ENCODE measurements at places on chromosomes 1 and 21. TPM values are rescaled to one million over a fixed set of nuclear protein-coding genes. Genes with fewer than 3 reads are reported as not detected.

DNA sequence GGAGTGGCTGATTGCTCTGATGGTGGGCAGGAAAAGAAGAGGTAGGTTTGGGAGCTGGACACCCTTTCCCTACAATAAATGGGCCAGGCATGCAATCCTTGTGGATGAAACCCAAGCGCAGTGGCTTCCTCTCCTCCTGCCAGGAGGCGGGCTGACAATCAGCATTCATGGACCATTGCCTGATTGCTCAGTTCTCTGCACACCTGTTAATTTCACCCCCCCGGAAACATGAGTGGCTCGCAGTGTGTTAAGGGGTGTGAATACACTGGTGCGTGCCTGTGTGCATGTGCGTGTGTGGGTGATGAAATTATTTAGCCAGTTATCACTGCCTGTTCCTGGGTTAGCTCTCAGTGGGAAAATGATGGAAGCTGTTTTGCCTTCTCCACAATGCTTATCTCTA, 310.7 kb downstream of the PCP4 start:
- no peak for DNase-seq

- no peak for DNase-seq
Observed at GRCh38 chr1:45787905-45788304, 15.5 kb upstream of the MAST2 start.

Gene CRB1
- 0.16 TPM for total RNA-seq

DNA sequence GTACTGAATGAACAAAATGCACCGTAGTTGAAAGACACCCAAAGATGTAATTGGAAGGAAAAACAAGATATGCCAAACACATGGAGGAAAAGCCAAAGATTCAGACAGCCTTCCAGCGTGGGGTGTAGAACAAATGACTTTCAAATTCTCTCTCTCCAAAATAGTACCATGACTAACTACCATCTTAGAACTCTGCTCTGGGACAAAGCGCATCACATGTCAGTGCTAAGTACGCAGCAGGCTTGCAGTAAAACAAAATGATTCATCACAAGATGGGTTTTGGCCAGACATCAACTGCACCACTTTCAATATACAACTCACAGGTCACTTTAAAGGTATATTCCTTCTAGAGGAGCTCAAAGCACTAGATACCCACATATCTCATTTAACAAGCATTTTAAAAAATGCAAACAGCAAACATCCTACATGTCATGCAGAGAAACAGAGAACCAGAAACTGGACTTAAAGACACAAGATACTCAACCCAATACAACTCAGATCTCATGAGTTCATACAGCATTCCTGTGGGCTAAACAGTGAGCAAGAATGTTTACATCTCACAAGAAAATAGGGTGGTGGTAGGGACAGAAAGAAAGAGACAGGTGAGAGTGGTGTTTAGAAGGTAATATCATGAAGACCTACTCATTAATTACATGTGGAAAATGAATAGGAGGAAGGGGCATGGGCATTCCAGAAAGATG, 75.7 kb downstream of the BCAR3 start:
- no peak for DNase-seq

- DNase-seq, result no peak
Observed at GRCh38 chr21:45898781-45899180, 82.8 kb upstream of the COL6A1 start.

- no peak for DNase-seq
Observed at GRCh38 chr1:192538407-192539296, 36.9 kb upstream of the RGS1 start.

DNA sequence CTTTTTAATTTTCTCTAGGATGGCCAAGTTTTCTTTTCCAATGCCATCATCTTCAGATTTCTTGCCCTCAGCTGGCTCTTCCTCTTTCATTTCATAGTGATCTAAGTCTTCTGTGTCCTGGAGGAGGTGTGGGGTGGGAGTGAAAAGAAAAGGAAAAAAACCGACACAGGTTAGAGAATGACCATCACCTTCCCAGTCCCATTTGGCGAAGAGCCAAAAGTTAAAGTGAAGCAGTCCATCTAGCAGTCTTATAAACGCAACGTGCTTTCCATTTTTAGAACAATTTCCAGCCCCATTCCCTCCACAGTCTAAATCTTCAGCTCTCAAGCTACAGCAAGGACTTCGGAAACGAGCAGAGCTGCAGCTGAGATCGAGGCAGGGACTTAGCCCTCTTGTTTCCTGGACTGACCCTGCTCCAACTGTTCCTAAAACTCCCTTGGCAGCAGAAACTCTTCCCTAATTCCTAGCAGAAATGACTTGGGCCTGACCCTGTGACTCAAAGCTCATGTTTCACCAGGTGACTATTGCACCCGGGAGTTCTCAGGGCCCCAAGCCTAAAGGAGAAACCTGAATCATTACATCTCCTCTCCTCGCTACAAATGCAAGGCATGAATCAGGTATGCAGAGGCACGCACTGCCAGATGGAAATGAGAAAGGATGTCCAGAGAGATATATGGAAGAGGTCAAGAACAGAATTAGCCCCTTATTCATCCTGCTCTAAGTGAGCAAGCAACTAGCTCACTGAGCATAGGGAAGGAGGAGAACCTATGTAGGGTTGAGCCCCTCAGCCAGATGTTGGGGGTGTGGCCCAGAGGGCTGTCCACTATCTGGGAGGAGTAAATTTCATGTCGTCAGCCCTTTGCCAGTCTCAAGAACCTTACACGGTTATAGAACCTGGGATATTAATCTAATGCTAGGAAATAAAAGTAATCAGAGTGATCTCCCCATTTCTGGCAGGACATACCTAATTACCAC, 5.1 kb downstream of the UBE2Q1 start:
- DNase-seq, result no peak

GRCh38 chr1:200473698-200474371, 64.0 kb upstream of the ZNF281 start:
- DNase-seq, result no peak

Gene KIAA1614
- total RNA-seq, result 6.4 TPM

DNA sequence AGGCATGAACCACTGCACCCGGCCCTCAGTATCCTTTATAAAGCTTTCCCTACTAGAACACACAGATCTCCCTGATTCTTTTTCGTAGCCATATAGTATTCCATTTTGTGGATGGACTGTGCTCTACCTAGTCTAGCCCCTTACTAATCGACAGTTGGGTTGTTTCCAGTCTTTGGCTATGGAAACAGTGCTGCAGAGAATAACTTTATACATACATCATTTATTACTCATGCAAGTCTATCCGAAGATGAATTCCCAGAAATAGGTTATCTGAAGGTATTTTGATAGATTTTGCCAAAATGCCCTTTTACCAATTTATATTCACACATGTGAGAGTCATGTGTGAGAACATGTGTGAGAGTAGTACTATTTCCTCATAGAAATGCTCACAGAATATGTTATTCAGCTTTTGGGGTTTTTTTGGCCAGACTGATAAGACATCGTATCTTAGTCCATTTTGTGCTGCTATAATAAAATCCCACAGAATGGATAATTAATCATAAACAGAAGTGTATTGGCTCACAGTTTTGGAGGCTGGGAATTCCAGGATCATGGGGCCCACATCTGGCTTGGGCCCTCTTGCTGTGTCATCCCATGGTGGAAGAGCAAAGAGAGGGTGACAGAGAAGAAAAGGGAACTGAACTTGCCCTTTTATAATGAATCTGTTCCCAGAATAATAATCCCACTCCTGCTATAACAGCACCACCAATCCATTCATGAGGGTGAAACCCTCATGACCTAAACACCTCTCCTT, 17.3 kb upstream of the FGR start:
- DNase-seq, result no peak

- no peak for DNase-seq
Observed at GRCh38 chr1:88979054-88979748, 13.2 kb downstream of the KYAT3 start.

DNA sequence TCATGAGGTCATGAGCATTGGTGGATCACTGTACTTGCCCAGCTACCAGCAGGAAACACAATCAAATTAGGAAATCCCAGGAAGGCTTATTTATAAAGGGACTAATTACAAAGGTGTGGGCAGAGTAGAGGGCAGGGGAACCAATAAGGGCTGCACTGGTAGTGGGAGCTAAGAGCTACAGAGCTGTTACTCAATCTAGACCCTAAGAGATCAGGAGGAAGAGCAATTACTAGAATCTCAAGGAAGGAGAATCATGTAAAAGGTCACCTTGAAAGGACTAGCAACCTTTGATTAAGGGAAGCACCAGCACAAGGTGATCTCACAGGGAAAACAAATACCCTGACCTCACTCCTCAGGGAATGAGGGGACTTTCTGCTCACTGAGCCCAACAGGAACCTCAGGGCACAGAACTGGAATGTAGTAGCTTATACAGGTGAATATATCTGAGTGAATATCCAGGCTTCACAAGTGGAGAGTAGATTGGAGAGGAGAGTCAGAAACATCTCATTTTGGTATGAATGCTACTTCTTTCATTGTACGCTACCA, 66.8 kb downstream of the SAMSN1 start:
- no peak for DNase-seq

Gene FTCD
- total RNA-seq, result 1.2 TPM

DNA sequence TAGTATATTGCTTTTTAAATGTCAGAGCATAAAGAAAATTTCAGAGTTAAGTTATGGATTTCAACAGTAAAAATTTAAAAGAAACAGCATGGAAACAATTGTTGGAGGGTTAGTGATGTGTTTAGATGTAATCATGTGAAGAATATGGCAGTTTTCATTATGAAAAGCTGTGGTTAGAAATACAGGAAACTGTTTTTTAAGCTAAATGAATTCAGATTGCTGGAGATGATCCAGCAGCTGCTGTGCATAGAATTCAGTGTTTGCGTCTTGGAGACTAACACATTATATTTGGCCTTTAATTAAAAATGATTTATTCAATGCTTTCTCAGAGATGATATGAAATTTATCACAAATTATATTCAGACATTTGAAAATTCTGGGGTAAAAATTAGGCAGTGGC, 273.6 kb upstream of the LRRC7 start:
- DNase-seq, result no peak

DNA sequence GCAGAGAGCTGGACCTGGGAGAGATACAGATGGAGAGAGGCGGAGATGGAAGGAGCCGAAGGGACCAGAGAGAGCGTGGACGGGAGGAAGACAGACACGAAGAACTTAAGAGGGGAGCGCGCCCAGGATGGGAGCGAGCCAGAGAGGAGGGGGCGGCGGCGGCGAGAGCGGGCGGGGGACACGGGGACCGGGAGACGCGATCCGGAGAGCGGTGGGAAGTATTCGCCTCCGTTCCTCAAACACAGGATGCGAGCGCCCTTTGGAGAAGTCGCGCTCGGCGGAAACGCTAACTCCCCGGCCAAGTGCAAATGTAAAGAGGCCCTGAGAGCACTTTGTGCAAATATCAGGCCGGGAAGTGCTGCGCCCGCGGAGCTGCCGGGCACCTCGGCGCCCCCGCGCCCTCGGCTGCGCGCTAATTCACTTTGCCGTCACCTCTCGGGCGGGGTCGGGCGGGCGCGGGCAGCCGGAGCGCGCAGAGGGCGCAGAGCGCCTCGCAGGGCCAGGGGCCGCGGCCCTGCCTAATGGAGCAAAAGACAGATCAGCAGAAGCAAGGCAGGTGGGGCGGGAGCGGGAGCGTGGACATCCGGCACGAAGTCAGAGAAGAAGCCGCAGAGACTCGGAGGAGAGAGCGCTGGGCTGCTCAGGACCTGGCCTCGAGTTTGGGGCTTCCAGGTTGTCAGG, 281.2 kb downstream of the RRAGC start:
- DNase-seq, result no peak

DNA sequence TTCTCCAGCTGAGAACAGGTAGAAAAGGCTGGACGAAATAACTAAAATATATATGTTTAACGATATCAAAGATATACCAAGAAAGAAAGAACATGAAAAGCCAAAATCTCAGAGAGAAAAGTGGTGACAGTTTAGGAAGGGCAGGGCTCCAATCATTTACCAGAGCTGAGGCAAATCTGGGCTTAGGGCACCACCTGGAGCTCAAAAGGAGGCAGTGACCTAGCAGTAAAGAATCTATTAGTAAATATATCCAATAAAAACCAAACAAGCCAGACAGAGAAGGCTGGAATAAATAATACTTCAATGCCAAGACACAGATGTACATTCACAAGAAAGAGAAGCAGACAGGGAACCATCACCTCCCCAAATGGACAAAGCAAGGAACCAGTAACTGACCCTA, 43.5 kb downstream of the CHIA start:
- DNase-seq, result no peak

Gene NPR1
- total RNA-seq, result 14.6 TPM

GRCh38 chr1:42146626-42147320, 6.4 kb upstream of the GUCA2B start:
- DNase-seq, result no peak

Gene PRAMEF17
- not detected for total RNA-seq

DNA sequence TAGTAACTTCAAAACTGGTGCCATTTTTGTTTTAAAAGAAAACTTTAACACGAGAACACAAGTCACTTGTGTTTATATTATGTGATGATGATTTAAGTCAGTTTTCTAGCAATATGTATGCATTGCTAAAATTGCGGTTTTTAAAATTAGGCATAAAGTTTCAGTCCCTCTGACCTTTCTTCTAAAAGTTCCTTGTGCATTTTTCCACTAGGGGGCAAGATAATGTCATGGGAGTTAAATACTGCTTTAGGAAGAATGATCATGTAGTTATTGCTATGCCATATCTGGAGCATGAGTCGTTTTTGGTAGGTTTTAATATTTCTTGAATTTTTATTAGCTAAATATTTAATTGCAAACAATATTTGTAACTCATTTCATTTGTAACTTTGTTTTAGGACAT, 10.7 kb downstream of the CDC7 start:
- DNase-seq, result no peak

Gene STYXL2
- total RNA-seq, result 127 TPM

DNA sequence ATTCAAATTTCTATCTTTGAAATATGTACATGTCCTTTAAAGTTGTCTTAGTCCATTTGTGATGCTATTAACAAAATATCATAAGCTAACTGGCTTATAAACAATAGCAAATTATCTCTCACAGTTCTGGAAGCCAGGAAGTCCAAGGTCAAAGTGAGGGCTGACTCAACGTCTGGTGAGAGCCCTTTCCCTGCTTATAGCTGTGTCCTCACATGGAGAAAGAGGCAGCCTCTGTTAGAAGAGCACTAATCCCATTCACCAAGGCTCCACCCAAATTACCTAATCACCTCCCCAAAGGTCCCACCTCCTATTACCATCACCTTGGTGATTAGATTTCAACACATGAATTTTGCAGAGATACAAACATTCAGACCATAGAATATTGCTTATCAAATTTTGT, 450.1 kb upstream of the BEND5 start:
- no peak for DNase-seq

DNA sequence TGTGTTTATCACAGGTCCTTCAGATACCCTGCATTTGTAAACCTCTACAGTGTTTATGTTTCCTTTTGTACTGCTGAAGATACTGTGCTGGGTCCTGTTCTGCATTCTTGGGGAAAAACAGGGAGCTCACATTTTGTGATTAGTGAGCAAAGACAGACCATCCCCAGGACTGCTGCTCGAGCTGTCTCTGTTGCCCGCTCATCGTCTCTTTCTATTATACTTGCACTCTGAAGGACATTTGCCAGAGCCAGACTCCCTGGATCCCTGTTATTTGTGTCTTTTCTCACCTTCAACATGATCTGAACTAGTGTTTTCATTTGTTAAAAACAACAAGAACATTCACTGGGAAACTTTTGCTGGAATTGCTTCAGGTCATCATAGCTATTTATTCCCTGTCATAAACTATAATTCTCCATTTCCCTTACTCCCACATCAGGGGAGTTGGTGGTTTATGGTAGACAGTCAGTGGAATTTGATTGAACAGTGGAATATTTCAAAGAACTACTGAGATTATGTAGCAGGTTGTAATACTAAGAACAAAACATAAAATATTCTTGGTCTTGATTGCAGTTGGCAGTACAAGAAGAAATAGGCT, 53.0 kb downstream of the PRRX1 start:
- DNase-seq, result no peak

Gene B3GALT6
- total RNA-seq, result 8.3 TPM

GRCh38 chr1:183306317-183307042, 111.7 kb downstream of the NMNAT2 start:
- DNase-seq, result no peak

Measured in Right ventricle myocardium inferior (tissue), 1 donor.